ENCODE measurements at places on chromosomes 5 and 9.
A peak's percentile ranks its signal among the peaks of the same experiment; 100 is the strongest.

DNA sequence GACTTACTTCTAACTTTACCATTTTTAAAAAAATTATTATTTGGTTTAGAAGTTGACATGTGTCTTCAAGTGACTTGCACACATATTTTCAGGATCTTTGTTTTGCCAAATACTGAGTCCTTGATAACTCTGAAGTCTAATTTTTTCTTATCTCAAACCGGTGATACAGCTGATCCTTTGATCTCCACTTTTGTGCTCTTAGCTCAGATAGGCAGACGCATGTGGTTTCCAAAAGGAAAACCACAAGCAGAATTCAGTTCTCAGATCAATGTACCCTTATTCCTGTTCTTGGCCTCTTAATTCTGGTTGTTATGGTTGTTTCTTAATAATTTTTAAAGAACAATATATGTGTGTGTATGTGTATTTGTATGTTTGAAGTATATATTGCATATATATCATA, 238.3 kb upstream of the EDIL3 start:
- DNase-seq: no peak

DNA sequence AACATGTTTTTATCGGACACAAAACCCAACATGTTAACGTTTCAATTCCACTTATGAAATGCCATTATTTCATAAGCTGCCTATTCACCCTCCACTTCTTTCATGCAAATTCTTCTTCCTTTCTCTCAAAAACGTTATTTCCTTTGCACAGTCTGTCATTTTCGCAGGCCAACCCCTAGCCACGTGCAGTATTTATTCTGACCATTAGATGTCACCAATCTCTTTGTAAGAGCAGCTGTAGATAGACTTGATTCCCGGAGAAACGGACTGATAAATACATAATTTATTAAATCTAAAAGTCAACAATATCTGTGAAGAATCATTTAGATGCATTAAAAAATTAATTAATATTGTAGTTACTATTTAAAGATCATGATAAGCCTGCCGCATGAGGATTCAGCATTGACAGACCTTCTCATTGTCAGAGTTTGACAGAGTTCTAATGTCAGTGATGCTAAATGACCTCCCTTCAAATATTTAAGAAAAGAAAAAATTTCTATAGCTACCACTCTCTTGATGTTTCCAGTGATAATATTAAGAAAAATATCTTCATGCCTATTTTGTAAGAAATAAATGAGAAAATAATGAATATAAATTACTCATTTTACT, 933.6 kb downstream of the CDH12 start:
- no peak for DNase-seq

DNA sequence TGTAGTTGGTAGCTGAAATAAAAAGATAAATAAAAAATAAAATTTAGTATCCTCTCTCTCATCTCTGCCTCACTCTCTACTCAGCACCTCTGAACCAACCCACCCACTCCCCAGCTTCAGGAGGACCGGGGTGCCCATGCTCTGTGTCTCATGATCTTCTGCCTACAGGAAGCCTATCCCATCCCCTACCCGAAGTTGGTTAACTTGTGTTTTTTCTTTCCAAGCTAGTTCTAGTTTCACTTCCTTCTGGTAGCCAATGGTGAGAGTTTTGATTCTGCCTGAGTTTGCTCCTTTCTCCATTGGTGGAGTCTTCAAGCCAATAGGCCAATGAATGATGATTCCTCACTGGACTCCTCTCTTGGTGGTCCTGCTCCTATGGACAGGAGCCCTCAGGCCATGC, 32.1 kb downstream of the SNX24 start:
- no peak for DNase-seq

GRCh38 chr5:9324348-9325077, 221.4 kb downstream of the SEMA5A start:
- DNase-seq: no peak

- no peak for DNase-seq
Observed at GRCh38 chr9:32587901-32588300, 14.9 kb upstream of the NDUFB6 start.

- no peak for DNase-seq
Observed at GRCh38 chr5:125668884-125669283, 754.3 kb upstream of the GRAMD2B start.

GRCh38 chr5:62572918-62573514, 5.6 kb upstream of the LRRC70 start:
- no peak for DNase-seq

- DNase-seq: no peak
Observed at GRCh38 chr9:12964271-12964670, 189.5 kb downstream of the LURAP1L start.

- peak; percentile 82 for DNase-seq
Observed at GRCh38 chr9:36151316-36152210, 15.0 kb downstream of the GLIPR2 start.

DNA sequence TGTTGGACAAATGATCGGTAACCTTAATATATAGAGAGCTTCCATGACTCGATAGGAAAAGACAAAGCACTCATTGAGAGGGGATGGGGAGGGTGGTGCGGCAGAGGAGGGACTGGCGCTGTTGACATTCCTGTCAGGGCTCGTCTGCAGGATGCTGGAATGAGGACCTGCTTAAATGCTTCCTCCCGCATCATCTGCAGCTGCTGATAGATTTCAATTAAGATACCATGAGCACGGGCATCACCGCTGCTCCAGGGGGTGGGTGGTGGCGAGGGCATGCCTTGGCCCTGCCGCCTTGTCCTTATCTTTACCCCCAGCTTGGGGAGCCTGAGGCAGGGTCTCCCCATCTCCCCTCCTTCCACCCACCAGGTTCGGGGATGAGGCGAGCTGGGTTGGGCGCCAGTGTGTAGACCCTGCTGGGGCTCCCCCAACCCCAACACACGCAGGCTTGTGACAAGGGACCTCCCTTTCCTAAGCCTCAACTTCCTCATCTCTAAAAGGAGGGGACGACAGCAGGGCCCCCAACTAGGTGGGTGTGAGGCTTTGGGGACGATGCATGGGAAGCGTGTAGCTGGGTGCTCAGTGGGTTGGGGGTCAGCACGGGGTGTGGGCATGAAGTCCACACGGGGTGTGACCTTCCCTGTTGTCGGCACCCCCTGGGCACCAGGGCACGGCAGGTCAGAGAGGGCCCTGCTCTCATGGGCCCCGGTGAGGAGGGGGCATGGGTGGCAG, 11.7 kb upstream of the QRFP start:
- no peak for DNase-seq

GRCh38 chr9:28923351-28923750, 1350.1 kb upstream of the C9orf72 start:
- DNase-seq: no peak

- peak; percentile 80 for DNase-seq
Observed at GRCh38 chr9:133133681-133134387, 12.8 kb upstream of the RALGDS start.

GRCh38 chr5:74643111-74643562, 2.6 kb upstream of the ENC1 start:
- DNase-seq: no peak

DNA sequence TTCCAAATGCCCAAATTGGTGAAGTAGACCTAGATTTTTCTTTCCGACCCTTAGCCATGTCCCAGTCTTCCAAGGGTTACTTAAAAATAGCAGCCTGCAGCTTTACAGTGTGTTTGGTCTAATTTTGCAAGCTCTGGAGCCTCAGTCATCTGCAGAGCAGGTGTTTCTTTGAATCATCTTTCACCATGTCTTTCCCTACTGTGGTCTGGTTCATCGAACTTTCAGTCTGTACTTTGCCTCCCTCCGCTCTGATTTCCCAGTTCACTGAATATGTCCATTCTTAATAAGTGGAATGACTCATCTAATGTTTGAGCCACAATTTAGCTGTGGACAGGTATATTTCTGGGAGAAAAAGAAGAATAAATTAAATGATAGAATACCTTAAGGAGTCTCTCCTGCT, 1060.7 kb downstream of the EFNA5 start:
- DNase-seq: no peak

GRCh38 chr5:37044120-37044519, 167.6 kb downstream of the NIPBL start:
- DNase-seq: no peak

GRCh38 chr5:79471556-79471955, 42.4 kb downstream of the HOMER1 start:
- DNase-seq: no peak

- DNase-seq: no peak
Observed at GRCh38 chr5:52825826-52826225, 38.1 kb downstream of the ITGA1 start.
